Naive thymus-derived CD4-positive, alpha-beta T cell (primary cell): ENCODE measurements at places on chromosomes 2 and 18. TPM values are rescaled to one million over a fixed set of nuclear protein-coding genes. Genes with fewer than 3 reads are reported as not detected.

Gene NXPH2
- total RNA-seq: not detected

Gene TCF4
- 2.6 TPM for total RNA-seq

Gene PLGLB2
- total RNA-seq: 6.5 TPM

Gene HOXD4
- total RNA-seq: not detected

- DNase-seq: no peak
- no peaks in the 10 kb centered on the region for H3K4me1 ChIP-seq
- no peaks in the 10 kb centered on the region for H3K27me3 ChIP-seq
- H3K27ac ChIP-seq: no peak overlapping the region
Observed at GRCh38 chr2:120498121-120498520, 152.2 kb downstream of the INHBB start.

GRCh38 chr18:8834881-8835280 lies 129.5 kb downstream of the MTCL1 start:
- H3K27ac ChIP-seq: no peak overlapping the region
- no peak for DNase-seq
- H3K4me3 ChIP-seq: no peak overlapping the region
- no peaks in the 10 kb centered on the region for H3K27me3 ChIP-seq

DNA sequence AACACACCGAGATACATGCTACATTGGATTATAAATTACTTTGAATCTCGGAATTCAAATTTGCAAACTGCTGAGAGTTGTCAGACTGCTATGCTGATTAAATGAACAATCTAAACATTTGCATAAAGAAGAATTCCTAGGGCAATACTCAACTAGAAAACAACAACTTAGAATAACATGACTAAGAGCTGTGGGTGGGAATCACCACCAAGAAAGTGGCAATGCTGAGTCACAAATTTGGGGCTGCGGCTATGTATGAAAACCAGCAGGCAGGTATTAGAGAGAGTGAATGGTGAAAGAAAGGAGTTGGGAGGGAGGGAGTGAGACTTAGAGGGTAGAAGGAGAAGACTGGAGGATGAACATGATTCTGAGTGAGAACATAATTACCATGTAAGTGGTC lies 559.5 kb downstream of the PIK3C3 start:
- no peaks in the 10 kb centered on the region for H3K27me3 ChIP-seq
- H3K4me3 ChIP-seq: no peak overlapping the region
- H3K27ac ChIP-seq: no peak overlapping the region
- H3K36me3 ChIP-seq: no peaks in the 10 kb centered on the region
